Naive B cell (primary cell): ENCODE measurements at places on chromosomes 16 and 17. TPM values are rescaled to one million over a fixed set of nuclear protein-coding genes. Genes with fewer than 3 reads are reported as not detected.

- DNase-seq = no peak
- H3K4me1 ChIP-seq = no peaks in the 10 kb centered on the region
- H3K27me3 ChIP-seq = no peaks in the 10 kb centered on the region
- H3K27ac ChIP-seq = no peak overlapping the region
Observed at GRCh38 chr17:66767154-66767933, 67.6 kb upstream of the CACNG5 start.

Gene LRRC75A
- polyA plus RNA-seq = 0.81 TPM

DNA sequence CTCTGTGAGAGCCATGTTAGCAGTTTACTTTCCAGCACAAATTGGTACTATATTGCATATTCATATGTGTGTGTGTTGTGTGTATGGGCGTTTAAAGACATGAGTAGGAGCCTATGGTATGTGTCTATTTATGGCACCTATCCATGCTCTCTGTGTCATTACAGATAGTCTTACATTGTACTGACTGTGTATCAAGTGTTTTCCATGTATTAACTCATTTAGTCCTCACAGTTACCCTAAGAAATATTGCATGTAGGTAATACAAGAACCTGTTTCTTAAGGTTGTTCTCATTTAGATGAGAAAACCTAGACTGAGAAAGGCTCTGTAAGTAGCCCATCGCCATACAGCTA, 1.6 kb downstream of the ALG1 start:
- H3K4me3 ChIP-seq = peak overlapping the region; percentile 97
- peaks cover 41% of the 10 kb centered on the region for H3K4me1 ChIP-seq
- peaks cover 6% of the 10 kb centered on the region for H3K36me3 ChIP-seq
- DNase-seq = no peak
- peak overlapping the region; percentile 96 for H3K27ac ChIP-seq

Gene KRTAP4-1
- not detected for polyA plus RNA-seq
